NCI-H187 (cell line): ENCODE measurements at places on chromosomes 16 and 17.

DNA sequence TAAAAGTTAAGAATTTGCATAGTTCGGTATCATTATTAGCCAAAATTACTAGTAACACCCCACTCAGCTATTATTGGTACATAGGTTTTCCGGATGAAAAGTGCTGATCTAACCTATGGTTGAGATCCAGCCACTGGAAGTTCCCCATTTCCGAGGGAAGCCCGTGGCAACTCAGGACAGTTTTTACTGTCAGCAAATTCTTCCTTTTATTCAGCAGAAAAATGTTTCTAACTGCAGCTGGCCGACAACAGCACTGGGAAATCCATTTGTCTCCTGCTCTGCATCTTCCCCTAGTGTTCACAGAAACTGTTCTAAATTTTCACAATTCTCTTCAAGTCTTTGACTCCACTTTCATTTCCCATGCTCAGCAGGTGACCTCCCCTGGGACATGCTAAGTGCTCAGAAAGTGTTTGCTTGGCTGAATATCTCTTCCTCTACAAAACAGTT, 15.5 kb upstream of the MMD start:
- no peak for DNase-seq

GRCh38 chr17:5031365-5032082, 3.7 kb downstream of the SLC52A1 start:
- DNase-seq, result no peak

- no peak for DNase-seq
Measured at GRCh38 chr17:72386619-72387237, 265.9 kb downstream of the SOX9 start.

DNA sequence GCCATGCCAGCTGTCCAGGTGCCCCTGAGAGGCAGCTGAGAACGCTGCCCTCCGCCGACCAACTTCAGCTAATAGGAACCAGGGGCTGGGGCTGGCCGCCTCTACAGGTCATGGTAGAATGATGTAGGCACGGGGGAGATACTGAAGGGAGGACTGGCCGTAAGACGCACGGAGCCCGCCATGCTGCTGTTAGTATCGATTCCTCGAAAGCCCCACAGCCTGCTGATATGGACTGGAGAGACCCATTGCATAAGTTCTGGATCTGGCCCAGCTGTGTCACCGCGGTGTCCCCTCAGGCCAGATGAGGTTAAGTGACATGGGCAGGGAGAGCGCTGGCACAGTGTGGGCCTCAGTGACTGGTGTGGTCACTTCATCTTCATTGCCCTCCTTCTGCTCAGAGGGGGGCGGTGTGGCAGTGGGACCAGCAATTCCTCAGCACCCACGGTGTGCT, 75.6 kb downstream of the AMFR start:
- DNase-seq, result no peak

- no peak for DNase-seq
Measured at GRCh38 chr16:20734782-20735181, 6.8 kb downstream of the THUMPD1 start.

DNA sequence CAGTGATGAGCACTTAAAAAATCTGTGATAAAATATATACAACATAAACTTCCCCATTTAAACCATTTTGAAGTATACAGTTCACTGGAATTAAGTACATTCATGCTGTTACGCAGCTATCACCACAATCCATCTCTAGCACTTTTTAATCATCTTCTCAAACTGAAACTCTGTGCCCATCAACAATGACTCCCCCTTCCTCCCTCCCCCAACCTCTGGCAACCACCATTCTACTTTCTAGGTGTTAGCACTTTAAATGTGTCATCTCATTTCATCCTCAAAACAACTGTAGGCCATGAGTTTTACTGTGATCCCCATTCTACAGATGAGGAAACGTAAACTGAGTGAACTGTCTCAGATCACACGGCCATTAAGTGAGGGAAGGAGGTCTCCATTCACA, 13.8 kb upstream of the TMEM98 start:
- no peak for DNase-seq

GRCh38 chr16:54446639-54447038, 160.1 kb upstream of the IRX3 start:
- DNase-seq, result no peak

DNA sequence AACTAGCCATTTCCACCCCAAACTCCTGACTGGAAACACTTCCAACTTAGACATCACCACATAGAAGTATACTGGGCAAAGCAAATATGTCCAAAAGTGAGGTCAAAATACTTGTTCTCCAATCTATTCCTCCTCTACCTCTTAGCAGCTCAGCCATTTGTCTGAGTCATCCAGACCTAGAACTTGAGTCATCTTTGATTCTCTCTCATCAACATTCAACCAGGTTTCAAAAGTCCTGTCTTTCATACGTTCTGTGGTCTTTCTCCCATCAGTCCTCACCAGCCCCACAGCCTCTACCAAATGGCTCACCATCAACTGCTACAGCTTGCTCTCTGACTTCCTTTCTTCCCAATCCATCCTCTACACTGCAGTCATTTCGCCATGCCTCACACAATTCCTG, 6.8 kb downstream of the ANKFY1 start:
- no peak for DNase-seq

- DNase-seq, result no peak
Measured at GRCh38 chr16:22282254-22282892, 14.8 kb upstream of the POLR3E start.

GRCh38 chr16:68596266-68596665, 48.8 kb upstream of the CDH3 start:
- DNase-seq, result no peak

DNA sequence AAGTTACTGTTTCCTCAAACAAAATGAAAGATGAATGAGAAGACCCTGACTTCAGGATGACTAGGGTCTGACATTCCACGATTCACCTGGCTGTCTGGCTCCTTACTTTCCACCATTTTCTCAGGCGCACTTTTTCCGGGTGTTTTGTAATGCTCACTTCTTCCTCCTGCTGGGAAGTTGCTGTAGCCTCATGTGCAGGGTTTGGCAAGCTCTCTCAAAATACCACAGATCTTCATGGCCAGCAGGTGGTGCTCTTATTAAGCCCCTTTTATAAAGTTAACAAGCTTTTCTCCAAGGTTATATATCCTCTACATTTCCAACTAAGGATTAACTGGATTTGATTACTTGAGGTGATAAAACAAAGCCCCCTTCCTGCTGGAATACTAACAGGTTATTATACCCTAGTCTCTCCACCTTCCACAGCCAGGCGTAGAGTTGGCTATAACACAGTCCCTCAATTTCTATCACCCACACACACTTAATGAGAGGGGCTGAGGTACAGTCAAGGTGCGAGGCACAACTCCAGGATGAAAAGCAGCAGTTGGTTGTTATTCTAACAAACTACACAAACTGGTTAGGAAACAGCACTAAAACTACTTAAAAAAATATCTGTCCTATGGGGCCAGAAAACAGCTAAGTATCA, 45.4 kb downstream of the STH start:
- DNase-seq, result no peak

DNA sequence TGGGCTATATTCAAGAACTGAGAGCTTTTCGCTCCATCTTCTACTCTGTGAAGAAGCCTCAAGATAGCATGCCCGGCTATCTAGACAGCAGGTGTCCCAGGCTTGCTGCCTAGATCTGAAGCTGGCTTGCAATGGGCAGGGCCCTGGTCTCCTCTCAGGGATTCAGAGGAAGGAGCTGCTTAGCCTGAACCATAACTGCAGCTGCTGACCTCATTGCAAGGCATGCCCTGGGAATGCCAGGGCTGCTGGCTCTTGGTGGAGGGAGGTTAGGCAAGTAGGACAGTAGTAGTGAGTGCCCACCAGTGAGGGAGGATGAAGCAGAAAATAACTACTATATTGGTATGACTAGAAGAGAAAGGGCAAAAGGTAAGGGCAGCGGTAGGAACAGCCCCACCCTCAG, 21.3 kb upstream of the SLC35B1 start:
- DNase-seq, result no peak

GRCh38 chr17:5530265-5531084, 44.1 kb downstream of the MIS12 start:
- no peak for DNase-seq

DNA sequence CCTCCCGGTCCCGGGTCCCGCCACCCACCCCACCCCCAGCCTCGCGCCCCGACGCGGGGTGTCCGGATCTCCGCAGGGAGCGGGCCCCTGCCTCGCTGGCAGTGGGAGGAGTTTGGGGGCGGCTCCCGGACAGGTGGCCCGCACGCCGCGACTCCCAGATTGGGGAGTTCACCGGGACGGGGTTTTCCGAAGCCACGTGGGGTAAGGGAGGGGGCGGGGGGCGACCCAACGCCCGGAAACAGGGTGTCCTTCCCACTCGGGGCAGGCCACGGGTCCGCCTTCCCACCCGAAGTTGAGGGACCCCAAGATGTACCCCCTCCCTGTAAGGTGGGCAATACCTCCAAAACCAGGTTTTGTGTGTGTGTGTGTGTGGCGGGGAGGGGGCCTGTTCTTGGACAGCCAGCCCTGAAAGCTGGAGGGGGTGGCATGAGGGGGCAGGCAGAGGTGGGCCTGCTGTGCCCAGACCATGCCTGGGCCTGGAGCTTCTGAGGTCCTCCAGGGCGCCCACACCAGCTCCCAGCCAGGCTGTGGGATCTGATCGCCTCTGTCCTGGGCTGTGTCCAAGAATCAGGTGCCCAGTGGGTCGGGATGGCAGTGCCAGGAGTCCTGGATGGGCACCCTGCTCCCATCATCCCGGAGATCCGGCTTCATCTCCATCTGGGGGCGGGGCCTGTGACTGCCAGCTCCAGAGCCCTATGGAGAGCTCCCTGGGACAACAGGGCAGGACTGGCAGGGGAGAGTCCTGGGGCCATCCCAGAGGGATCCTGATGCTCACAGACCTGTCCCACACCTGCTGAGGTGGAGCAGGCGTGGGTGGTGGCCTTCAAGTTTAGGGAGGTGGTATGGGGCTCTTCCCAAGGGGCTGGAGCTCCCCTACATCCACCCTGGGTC, 767 bp downstream of the SYNGR2 start:
- no peak for DNase-seq

GRCh38 chr17:80318166-80318565, 57.5 kb downstream of the RNF213 start:
- no peak for DNase-seq

DNA sequence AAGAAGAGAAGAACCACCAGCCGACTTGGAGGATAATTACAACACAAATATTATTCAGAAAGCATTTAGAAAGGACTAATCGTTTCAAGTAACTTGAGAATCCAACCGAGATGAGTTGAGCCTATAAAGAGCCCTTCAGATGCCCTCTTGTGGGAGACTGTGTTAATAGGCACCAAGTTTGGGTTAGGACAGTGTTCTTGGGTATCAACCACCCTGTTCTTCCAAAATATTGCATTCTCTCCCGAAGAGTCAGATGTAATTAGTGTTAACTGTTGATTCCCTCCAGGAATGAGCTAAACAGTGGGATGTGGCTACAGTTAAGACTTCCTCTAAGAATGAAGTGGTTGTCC, 87.8 kb upstream of the NOL11 start:
- DNase-seq, result no peak

- DNase-seq, result no peak
Measured at GRCh38 chr16:89536371-89536770, 24.1 kb upstream of the RPL13 start.

DNA sequence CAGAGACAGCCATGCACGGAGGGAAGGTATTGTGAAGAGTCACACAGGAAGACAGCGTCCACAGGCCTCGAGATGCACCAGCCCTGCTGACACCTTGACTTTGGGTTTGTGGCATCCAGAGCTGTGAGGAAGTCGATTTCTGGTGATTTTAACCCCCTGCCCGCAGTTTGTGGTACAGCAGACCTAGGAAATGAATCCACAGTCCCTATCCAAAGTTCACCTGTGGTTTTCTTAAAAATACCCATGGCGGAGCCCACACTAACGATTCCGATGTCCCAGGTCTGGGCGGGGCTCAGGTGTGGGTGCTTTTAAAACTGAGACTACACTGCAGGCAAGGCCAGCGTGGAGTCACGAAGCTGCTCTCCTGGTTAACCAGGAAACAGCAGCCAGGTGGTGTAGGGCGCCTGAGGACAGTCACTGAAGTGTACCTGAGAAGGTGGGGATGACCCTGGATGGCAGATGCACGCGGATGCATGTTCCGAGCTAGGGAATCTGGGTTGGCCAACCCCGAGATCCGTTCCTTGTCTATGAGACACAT, 14.4 kb upstream of the MEAK7 start:
- DNase-seq, result peak; percentile 55

GRCh38 chr16:16045296-16045695, 95.9 kb downstream of the ABCC1 start:
- no peak for DNase-seq

GRCh38 chr16:9946022-9946720, 236.1 kb downstream of the GRIN2A start:
- DNase-seq, result no peak

DNA sequence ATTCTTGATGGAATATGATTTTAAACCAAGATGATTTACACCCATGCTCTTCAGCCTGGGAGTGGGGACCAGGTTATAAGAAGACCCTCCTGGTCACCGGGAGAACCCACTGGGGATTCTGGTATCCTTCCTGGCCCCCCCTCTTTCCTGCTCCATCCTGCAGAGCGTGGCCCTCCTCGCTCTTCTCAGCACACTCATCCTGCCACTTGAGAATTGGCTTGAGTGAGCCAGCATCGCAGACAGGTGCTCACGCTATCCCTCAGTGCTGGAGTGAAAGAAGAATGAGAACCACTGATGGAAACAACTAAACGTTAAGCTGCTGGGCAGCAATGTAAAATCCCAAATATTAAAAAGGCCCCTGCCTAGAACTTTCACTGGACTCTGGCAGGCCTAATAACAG, 98.0 kb downstream of the CYTH1 start:
- DNase-seq, result peak; percentile 45

- DNase-seq, result no peak
Measured at GRCh38 chr17:80938556-80938955, 53.1 kb upstream of the CHMP6 start.

DNA sequence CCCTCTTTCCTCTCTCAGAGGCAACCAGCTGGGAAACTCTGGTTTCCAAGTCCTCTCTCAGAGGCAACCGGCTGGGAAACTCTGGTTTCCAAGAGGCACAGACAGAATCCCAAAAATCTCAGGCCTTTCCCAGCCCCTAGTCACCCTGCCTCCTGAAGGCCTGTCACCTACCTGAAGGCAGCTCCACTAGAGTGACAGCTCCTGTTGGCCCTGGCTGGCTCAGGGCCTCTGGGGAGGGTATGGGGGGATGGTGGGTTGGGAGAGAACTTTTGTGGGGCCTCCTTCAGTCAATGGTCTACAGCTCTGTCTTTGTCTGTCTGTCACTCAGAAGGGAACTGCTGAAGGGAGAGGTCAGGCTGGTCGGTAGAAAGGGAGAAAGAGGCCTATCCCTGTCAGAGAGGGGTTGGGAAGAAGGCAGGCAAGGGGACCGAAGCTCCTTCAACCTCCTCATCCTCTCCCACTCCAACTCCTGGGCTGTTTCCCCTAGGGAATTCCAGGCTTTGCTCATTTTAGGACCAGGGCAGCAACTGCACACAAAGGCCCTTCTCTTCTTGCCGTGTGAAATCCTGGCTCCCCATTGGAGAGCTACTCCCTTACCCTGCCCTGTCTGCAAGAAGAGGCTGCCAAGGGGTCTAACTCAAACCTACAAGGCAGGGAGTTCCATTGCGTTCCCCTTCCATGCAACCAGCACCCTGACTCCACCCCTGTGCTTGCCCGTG, 23.6 kb downstream of the COPZ2 start:
- no peak for DNase-seq
